ENCODE measurements at places on chromosomes 11 and 22.
A peak's percentile ranks its signal among the peaks of the same experiment; 100 is the strongest.

- H3K4me3 ChIP-seq: peak overlapping the region; percentile 73
- H3K27me3 ChIP-seq: no peaks in the 10 kb centered on the region
- peaks cover 15% of the 10 kb centered on the region for H3K36me3 ChIP-seq
- DNase-seq: no peak
Observed at GRCh38 chr11:67117176-67117575, 1.9 kb upstream of the KDM2A start.

- H3K27me3 ChIP-seq: no peaks in the 10 kb centered on the region
- no peak overlapping the region for H3K27ac ChIP-seq
- DNase-seq: no peak
- H3K4me1 ChIP-seq: peaks cover 68% of the 10 kb centered on the region
Observed at GRCh38 chr22:17780116-17780740, 6.0 kb upstream of the BID start.

DNA sequence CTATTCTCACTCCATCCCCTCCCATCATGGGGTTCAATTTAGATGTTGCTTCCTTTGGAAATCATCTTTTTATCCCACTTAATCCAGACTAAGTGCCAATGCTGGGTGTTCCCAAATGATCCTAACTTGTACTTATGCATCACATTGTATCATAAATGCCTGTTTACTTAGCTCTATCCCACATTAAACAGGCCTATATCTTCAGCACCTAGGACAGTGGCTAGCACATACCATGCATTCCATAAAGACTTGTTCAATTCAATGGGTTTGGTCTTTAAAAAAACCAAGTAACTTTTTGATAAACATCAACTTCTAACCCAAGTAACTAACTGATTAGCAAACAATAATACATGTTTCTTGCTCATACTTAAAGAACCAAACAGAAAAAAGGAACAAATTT lies 40.6 kb downstream of the RSF1 start:
- H3K4me3 ChIP-seq: no peak overlapping the region
- H3K36me3 ChIP-seq: peaks cover 7% of the 10 kb centered on the region
- H3K27me3 ChIP-seq: no peaks in the 10 kb centered on the region
- no peak for DNase-seq

- no peak for DNase-seq
- no peak overlapping the region for H3K27ac ChIP-seq
- peaks cover 23% of the 10 kb centered on the region for H3K27me3 ChIP-seq
- no peaks in the 10 kb centered on the region for H3K4me1 ChIP-seq
Observed at GRCh38 chr22:27323661-27324060, 477.9 kb downstream of the MN1 start.

DNA sequence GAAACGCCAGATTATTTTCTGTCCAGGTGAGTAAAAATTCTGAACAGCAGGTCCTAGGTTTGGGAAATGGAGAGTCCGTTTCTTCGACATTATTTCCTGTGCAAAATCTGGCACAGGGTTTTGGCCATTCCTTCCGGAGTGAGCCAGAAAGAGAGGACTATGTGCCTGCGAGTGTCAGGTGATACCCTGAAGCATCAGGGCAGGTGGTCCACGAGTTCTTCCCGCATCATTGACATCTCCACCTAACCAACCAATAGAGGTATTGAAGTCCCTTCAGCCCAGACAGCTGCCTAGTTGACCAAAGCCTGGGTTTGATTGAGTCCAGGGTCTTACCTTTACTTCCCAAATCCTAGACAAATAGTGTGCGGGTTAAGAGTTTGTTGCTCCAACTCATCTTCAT lies 808 bp downstream of the SNAP29 start:
- H3K4me3 ChIP-seq: peak overlapping the region; percentile 87
- DNase-seq: no peak
- no peaks in the 10 kb centered on the region for H3K27me3 ChIP-seq
- peaks cover 42% of the 10 kb centered on the region for H3K4me1 ChIP-seq
- H3K27ac ChIP-seq: peak overlapping the region; percentile 72
- H3K36me3 ChIP-seq: peaks cover 5% of the 10 kb centered on the region

- no peak overlapping the region for H3K27ac ChIP-seq
- no peaks in the 10 kb centered on the region for H3K27me3 ChIP-seq
- H3K4me1 ChIP-seq: peaks cover 11% of the 10 kb centered on the region
- no peaks in the 10 kb centered on the region for H3K36me3 ChIP-seq
Observed at GRCh38 chr11:2778630-2779498, 79.1 kb upstream of the KCNQ1OT1 start.

GRCh38 chr11:43758927-43759326 lies 78.4 kb downstream of the HSD17B12 start:
- DNase-seq: no peak
- peaks cover 42% of the 10 kb centered on the region for H3K36me3 ChIP-seq
- H3K27me3 ChIP-seq: no peaks in the 10 kb centered on the region
- H3K27ac ChIP-seq: no peak overlapping the region

- peaks cover 10% of the 10 kb centered on the region for H3K4me1 ChIP-seq
- H3K36me3 ChIP-seq: peaks cover 28% of the 10 kb centered on the region
- H3K4me3 ChIP-seq: no peak overlapping the region
- no peak for DNase-seq
Observed at GRCh38 chr11:70313945-70314344, 43.5 kb downstream of the PPFIA1 start.

DNA sequence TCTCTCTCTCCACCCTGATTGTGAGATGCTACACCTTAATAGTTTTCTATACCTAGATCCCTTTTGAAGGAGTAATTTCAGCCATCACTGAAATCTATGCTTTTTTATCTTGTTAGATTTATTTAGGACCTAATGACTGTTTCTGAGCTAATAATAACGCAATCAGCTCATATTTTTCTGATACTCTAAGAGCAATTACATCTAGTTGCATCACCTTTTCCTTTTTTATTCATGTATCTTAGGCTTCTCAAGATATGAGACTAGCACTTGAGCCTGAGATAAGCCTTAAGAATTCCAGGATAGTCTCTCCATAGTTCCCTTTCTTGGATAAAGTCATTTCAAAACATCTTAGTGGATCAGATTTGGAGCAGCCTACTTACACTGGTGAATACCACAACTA lies 25.1 kb upstream of the CAVIN3 start:
- no peaks in the 10 kb centered on the region for H3K36me3 ChIP-seq
- H3K4me3 ChIP-seq: no peak overlapping the region
- H3K27me3 ChIP-seq: peaks cover 2% of the 10 kb centered on the region
- DNase-seq: no peak

GRCh38 chr11:86068138-86068871 lies 579 bp downstream of the PICALM start:
- peak overlapping the region; percentile 100 for H3K4me3 ChIP-seq
- peak; percentile 54 for DNase-seq
- H3K4me1 ChIP-seq: peaks cover 35% of the 10 kb centered on the region
- H3K36me3 ChIP-seq: peaks cover 20% of the 10 kb centered on the region
- peak overlapping the region; percentile 98 for H3K27ac ChIP-seq
- H3K27me3 ChIP-seq: no peaks in the 10 kb centered on the region

- no peak for DNase-seq
- H3K36me3 ChIP-seq: no peaks in the 10 kb centered on the region
- H3K4me1 ChIP-seq: no peaks in the 10 kb centered on the region
- no peak overlapping the region for H3K27ac ChIP-seq
Observed at GRCh38 chr22:27726686-27727449, 74.7 kb downstream of the MN1 start.

GRCh38 chr11:8336356-8337129 lies 72.9 kb upstream of the LMO1 start:
- H3K4me1 ChIP-seq: peaks cover 4% of the 10 kb centered on the region
- no peak overlapping the region for H3K4me3 ChIP-seq
- no peaks in the 10 kb centered on the region for H3K36me3 ChIP-seq
- DNase-seq: no peak
- no peak overlapping the region for H3K27ac ChIP-seq

GRCh38 chr11:60847281-60847680 lies 5.4 kb downstream of the CCDC86 start:
- H3K4me3 ChIP-seq: no peak overlapping the region
- H3K4me1 ChIP-seq: peaks cover 26% of the 10 kb centered on the region
- H3K36me3 ChIP-seq: peaks cover 60% of the 10 kb centered on the region
- H3K27ac ChIP-seq: no peak overlapping the region
- no peak for DNase-seq

DNA sequence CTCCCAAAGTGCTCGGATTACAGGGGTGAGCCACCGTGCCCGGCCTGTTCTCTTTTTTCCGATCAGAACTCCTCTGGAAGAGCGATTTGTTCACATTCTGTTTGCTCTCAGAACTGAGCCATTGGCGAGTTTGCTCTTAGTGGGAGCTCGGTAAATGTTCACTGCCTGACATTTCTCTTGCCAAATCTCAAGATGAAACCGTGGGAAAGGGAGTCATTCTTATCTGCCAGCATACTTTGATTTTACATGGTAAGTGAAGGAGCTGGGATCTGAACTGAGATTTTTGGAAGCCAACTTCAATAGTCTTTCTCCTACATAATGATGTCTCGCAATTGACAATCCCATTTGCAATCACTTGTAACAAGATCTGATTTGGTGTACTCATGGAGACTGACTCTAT lies 445.8 kb upstream of the ISX start:
- H3K4me3 ChIP-seq: no peak overlapping the region
- DNase-seq: no peak
- peaks cover 4% of the 10 kb centered on the region for H3K27me3 ChIP-seq
- H3K4me1 ChIP-seq: no peaks in the 10 kb centered on the region
- no peak overlapping the region for H3K27ac ChIP-seq

DNA sequence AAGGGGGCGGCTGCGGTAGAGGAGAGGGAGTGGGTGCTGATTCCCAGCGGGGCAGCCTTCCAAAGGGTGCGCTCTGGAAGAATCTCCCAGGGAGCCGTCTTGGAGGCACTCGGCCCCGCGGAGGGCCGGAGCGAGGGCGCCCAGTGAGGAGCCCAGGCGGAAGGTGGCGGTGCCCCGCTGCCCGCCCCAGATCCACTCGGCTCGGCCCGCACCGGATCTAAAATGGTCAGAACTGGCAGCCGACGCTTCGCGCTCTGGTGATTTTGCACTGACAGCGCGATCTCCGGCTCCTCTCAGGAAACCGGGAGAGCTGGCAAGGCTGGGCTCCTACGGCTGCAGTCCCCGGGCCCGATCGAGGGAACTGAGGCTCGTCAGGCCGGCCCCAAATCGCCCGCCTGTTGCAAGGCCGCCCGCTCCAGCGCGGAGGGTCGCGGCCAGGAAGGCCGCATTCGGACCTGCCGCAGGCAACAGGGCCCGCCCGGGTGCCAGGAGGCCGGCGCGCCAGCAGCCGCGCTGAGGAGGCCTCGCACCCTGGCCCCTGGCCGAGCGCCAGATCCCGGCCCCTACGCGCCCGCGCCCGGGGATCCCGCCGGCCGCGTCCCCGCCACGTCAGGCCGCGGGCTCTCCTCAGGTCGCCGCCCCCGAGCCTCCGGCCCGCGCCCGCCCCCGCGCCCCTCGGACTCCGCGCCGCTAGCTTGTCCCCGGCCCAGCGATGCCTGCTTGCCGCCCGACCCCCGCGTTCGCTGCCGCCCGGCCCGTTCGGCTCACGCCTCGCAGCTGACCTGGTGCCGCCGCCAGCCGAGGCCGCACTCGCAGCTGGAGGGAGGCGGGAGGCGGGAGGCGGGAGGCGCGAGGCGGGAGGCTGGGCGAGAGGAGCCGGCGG lies at the start of gene KLHL22:
Gene KLHL22, minus strand, starts transcription at position 818 of the 883 bp plus-strand sequence. CDS start 6,584 bp downstream, outside the sequence.
- H3K4me1 ChIP-seq: peaks cover 43% of the 10 kb centered on the region
- peak within 1 kb of the TSS; percentile 85 for H3K4me3 ChIP-seq
- peak; percentile 41 for DNase-seq
- H3K36me3 ChIP-seq: peaks cover 3% of the 10 kb centered on the region
- peak within 1 kb of the TSS; percentile 70 for H3K27ac ChIP-seq

DNA sequence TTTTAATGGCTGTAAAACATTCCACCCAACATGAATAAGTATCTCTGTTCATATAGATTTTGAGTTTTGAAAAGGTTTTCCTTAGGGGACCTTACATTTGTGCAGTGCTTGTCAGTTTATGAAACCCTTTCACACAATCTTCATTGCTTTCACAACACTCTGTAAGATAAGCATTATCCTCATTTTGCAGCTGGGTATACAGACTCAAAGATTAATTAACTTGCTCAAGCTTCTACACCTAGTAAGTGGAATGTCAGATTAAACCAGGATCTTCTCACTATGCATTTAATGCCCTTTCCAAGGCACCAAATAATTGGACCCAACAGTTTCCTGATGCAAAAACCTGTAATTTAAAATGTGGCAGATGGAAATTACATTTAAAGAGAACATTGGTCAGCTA lies 11.6 kb upstream of the GAB2 start:
- H3K4me3 ChIP-seq: no peak overlapping the region
- H3K4me1 ChIP-seq: peaks cover 48% of the 10 kb centered on the region
- H3K36me3 ChIP-seq: peaks cover 2% of the 10 kb centered on the region
- peaks cover 3% of the 10 kb centered on the region for H3K27me3 ChIP-seq
- no peak overlapping the region for H3K27ac ChIP-seq

GRCh38 chr11:59223611-59224010 lies 10.9 kb upstream of the MPEG1 start:
- H3K36me3 ChIP-seq: no peaks in the 10 kb centered on the region
- DNase-seq: no peak
- H3K27me3 ChIP-seq: peaks cover 5% of the 10 kb centered on the region
- H3K4me1 ChIP-seq: peaks cover 24% of the 10 kb centered on the region
- H3K27ac ChIP-seq: no peak overlapping the region

DNA sequence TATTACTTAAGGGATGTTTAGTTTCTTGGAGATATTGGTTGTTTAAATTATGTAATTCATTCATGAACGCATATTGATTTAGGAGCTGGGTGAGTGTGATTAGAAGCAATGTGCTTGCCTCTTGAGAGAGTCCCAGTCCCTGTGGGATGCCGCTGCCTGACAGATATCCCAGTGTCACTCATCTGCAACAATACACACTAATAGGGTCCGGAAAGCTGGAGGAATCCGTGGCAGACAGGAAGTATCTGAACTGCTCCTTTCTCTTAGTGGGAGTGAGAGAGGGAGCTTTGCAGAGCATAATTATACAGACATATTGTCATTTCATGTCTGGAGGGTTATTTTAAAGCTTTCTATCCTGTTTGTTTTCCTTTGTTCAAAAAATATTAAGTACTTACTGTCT lies 17.4 kb downstream of the AMOTL1 start:
- no peaks in the 10 kb centered on the region for H3K36me3 ChIP-seq
- no peak overlapping the region for H3K27ac ChIP-seq
- H3K27me3 ChIP-seq: peaks cover 4% of the 10 kb centered on the region
- H3K4me3 ChIP-seq: no peak overlapping the region
- DNase-seq: no peak

GRCh38 chr11:78954261-78954660 lies 379.6 kb upstream of the NARS2 start:
- H3K27me3 ChIP-seq: peaks cover 10% of the 10 kb centered on the region
- H3K4me3 ChIP-seq: no peak overlapping the region
- H3K36me3 ChIP-seq: no peaks in the 10 kb centered on the region
- no peak overlapping the region for H3K27ac ChIP-seq
- H3K4me1 ChIP-seq: no peaks in the 10 kb centered on the region

DNA sequence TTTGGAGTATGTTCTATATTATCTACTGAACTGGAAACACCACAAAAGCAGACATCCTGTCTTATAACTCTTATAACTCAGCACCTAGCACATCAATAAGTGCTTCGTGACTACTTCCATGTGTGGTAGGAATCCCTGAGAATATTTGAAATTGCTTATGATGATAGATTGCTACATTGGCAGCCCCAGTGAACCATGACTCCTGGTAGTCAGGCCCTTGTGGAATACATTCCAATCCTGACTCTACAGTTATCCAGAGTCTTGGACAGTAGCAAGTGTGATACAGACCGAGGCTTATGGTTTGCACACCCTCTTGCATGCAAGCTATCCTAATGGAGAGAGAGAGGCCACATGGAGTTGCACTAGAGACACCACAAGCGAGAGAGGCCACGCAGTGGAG lies 59.5 kb upstream of the PHF21A start:
- DNase-seq: no peak
- H3K4me3 ChIP-seq: no peak overlapping the region
- no peaks in the 10 kb centered on the region for H3K4me1 ChIP-seq
- no peak overlapping the region for H3K27ac ChIP-seq

GRCh38 chr11:46296059-46296527 lies 18.6 kb downstream of the CREB3L1 start:
- no peak for DNase-seq
- H3K27ac ChIP-seq: no peak overlapping the region
- peaks cover 13% of the 10 kb centered on the region for H3K27me3 ChIP-seq
- H3K36me3 ChIP-seq: no peaks in the 10 kb centered on the region
- H3K4me3 ChIP-seq: peak overlapping the region; percentile 73
